ENCODE measurements at places on chromosomes 12 and 14.

DNA sequence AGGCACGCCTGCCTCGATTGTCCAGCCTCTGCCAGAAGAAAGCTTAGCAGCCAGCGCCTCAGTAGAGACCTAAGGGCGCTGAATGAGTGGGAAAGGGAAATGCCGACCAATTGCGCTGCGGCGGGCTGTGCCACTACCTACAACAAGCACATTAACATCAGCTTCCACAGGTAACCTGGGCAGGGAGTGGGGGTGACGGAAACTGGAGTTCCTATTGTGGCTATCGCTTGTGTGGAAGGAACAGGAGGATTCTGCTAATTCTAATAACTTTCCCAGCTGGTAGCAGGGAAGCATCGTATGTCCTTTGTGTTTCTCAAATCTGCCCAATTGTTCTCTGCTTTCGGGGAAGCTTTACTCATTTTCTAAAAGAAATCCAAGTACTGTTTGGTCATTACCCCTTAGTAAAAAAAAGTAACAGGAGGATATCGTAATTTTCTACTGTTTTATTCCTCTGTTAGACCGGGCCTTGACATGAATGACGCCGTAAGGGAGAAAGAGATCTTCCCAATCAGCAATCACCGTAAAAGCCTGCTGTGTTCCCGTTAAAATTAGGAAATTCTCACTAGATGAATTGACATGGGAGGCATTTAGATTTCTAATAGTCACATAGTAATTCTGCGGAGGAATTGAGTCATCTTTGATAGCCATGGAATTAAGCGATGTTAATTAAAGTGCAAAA lies 449 bp downstream of the THAP2 start:
- no peak for DNase-seq

DNA sequence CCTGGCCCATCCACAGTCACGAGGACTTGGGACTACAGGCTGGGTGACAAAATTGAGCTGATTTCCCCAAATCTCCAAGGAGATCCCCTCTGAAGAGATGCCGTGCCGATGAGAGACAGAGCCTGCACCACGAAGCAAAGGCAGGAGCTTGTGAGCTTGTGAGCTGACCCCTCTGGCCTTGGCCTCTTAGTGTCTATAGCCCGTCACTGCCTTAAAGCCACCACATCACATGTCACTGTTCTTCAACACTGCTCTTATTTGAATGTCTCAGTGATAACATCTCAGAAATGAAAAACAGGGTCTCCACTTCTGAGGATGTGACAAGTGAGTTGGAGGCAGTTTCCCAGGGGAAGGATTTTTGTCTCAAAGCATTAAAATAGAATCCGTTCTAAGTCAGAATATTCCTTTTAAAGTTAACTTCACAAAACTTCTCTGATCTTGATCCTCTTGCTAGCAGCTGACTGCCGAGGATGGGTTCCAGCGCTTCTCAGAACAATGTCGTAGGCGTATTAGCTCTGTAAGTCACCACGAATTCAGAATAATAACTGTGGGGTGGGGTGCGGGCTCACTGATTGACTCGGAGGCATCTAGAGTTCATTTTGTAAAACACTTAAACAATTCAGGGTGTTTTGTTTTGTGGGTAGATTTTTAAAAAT lies 37.5 kb downstream of the CHST11 start:
- no peak for DNase-seq

DNA sequence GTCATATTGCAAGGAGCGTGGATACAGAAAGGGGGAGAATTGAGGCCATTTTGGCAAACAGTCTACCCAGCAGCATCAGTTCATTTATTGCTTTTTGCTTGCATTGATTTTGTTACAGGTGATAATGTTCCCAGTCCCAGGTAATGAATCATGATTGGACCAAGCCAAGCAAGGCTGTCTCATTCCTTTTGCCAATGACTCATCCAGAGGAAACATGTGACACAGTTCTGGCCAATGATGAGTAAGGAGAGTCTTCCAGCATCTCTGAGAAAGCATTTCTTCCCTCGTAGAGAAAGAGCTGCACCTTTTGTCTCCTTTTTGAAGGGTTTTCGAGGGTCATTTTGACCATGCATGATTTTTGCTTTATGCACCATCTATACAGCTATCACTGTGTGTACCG lies 68.2 kb downstream of the SLC15A4 start:
- DNase-seq, result no peak

DNA sequence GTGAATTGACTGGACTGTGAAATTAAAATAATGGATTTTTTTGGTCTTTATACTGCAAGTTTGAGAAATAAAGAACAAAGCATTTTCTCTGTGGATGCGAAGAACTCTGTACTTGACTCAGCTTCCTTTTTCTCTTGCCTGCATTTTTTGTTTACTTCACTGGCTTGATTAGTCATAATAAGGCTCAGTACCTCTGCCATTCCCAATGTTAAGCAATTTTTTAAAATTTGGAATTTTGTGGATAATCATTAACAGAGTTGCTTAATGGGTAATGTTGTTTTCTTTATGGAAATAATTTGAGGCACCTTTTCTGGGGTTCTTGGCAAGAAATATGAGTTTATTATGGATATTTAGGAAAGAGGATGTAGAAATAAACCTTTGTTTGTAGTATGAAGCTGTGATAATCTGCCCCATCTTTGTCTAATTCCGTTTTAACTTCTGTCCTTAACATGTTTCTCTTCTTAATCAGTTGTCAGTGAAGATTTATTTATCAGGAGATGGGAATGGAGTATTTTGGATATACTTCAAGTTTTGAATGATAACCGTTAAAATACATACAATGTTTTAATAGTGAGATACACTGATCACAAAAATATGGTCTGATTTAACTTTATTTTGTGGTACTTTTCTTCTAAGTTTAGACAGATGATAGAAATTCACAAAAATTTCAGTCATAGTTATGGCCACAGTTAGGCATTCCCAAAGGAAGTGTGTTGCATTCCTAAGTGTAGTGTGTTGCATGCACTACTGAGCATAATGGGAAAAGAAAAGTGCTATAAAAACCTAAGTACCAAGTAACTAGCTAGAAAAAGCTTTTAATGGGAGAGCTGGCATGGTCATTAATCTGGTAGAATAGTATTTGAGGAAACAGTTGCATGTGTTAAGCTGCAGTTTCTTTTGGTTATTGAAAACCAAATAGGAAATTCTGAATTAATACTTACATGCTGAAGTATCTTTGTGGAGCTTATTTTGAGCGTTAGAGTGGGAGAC lies 27.7 kb downstream of the WNK1 start:
- DNase-seq, result no peak

GRCh38 chr12:117762143-117762542 lies 206.6 kb downstream of the KSR2 start:
- DNase-seq, result no peak
